ENCODE measurements at places on chromosomes 3 and 15. TPM values are rescaled to one million over a fixed set of nuclear protein-coding genes. Genes with fewer than 3 reads are reported as not detected.

Gene NFKBIZ
- total RNA-seq = 296 TPM

DNA sequence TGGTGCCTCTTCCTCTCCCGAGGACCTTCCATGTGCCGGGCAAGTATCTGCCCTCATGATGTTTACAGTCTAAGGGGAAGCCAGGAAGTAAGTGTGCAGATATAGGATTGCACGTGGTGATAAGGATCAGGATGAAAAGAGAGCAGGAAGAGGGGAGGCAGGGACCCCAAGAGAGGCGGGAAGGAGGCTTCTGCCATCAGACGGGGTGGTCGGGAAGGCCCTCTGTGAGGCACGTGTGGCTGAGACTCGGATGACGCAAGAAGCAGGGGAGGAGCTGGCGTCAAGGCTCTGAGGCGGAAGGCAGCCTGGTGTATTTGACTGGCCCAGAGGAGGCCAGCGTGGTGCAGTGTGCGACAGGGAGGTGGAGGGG, 762 bp upstream of the IQSEC1 start:
- no peak for DNase-seq

DNA sequence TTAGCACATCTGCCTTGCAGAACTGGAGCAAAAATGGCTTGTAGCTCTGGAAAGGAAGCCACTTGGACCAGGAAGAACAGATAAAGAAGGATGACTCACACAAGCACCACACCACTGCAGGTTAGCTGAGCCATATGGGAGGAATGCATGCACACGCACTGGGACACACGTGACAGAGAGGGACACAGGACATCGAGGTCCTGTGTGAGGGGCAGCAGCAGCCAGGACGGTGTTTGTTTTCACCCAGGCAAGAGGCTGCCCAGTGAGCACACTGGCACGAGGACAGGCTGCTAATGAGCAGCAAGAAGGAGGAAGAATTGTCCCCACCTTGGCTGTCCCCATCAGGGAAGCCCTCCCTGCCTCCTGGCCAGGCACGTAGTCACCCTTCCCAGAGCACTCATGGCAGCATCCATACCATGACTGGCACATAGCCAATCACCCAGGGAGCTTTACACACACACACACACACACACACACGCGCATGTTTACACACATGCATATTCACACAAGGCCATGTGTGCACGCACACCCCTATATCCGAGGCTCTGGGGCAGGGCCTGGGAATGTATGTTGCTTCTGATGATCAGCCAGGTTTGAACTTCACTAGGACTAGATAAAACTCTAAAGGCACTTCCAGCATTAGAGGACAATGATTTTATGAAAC, 24.0 kb upstream of the SPTBN5 start:
- DNase-seq = no peak

GRCh38 chr3:176032043-176032442, 1165.2 kb downstream of the TBL1XR1 start:
- no peak for DNase-seq

Gene STARD9
- total RNA-seq = 17.3 TPM

Gene CACNA2D2
- total RNA-seq = 0.93 TPM

DNA sequence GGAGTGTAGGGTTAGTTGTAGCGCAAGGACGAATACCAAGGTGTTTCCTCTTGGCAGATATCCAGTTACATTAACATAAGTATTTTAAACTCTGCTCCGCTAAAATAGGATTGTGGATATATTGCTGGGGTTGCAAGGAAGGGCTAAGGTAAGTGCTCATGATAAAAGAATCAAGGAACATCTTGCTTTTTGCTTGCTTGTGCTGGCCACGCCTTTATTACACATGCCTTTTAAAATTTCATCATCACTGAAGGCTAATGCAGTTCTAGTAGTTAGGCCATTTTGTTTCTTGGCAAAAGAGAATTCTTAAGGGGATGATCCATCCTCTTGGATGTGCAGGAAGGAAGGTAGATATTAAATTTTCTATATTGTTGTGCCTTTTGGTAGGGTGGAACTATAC, 415.6 kb upstream of the TPM1 start:
- no peak for DNase-seq

DNA sequence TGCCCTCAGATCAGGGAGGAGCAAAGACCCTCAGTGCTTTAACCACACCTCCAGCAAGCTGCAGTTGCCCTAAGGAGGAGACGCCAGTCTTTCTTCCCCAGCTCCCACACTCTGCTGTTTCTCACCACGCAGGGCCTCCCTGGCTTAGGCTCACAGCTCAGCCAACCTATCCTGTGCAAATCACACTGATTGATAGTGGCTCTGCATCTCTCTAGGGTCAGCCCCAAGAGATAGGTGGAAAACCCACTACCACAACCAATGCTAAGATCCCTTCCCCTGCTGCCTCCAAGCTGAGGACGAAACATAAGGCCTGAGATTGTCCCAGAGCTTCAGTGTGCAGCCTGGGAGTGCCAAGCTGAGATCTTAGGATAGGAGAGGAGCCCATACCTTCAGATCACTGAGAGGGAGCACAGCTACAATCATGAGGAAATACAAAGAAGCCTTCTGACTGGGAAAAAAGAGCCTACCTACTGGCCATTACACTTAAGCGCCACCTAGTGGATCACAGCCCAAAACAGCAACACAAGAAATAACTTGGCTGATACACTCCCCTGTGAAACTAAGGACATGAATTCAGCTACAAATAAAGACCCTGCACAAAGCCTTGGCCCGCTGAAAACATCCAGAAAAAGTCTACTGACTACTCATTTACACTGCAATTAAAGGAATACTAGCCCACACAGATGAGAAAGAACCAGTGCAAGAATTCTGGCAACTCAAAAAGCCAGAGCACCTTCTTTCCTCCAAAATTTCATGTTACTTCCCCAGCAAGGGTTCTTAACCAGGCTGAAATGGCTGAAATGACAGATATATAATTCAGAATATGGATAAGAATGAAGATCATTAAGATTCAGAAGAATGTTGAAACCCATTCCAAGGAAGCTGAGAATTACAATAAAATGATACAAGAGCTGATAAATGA, 271.5 kb upstream of the DCBLD2 start:
- DNase-seq = no peak

DNA sequence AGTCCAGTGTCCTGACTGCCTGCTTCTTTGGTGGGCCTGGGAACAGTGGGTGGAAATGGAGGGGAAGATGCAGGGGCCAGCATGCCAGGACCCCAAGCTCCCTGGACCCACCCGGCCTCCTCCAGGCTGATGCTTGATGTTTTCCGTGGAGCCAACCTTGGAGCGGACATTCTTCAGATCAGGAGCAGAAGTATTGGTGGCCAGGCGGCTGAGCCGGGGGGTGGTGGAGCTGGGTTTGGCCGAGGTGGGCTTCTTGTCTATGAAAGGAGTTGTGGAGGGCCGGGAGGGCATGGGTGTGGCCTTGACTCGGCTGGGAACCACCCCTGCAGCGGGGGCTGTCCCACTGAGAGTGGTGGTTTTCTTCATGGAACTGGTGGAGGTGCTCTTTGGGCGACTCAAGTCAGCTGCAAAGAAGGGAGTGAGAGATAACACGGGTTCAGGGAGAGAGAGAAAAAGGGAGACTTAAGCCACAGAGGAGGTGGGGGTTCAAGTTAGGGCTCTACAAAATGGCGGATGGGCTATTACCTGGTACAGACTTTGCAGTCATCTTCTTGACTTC, 67.8 kb downstream of the DHX30 start:
- no peak for DNase-seq

Gene RTP1
- total RNA-seq = not detected

Gene GRK7
- not detected for total RNA-seq

Gene MAP1A
- total RNA-seq = 10.9 TPM

Gene NMNAT3
- 3.5 TPM for total RNA-seq

- DNase-seq = no peak
These were observed 95.8 kb downstream of the BDH1 start for GRCh38 chr3:197460002-197460401.

Gene LRRN1
- total RNA-seq = 0.69 TPM
